Peyer's patch (tissue), 4 donors: ENCODE measurements at places on chromosomes 12 and 14. TPM values are rescaled to one million over a fixed set of nuclear protein-coding genes. Genes with fewer than 3 reads are reported as not detected.

The DAO gene
- total RNA-seq = 1.2 TPM

DNA sequence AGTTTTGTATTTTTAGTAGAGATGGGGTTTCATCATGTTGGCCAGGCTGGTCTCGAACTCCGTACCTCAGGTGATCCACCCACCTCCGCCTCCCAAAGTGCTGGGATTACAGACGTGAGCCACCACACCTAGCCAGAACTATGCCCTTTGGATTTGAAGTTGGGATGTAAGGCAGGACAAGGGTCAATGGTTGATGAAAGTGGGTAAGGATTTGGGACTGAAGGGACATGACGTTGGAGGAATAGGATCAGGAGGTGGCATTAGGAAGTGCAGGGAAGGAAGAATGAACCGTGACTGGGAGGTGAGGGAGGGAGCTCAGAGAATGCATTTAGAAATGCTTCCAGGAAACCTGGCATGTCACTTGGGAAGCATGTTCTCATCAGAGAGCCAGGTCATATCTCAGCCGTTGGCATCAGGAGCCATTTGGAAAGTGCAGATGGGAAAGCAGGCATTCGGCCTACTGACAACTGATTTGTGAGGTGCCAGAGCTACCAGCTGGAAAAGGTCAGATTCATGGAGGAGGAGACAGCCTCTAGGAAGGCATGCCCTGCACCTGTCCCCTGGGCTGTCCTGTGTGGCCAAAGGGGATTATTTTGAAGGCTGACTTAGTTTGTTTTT, 2.2 kb downstream of the CRADD start:
- DNase-seq = no peak
- H3K4me1 ChIP-seq = peaks cover 16% of the 10 kb centered on the region
- H3K36me3 ChIP-seq = no peaks in the 10 kb centered on the region
- no peak overlapping the region for H3K27ac ChIP-seq

The TPH2 gene
- not detected for total RNA-seq

DNA sequence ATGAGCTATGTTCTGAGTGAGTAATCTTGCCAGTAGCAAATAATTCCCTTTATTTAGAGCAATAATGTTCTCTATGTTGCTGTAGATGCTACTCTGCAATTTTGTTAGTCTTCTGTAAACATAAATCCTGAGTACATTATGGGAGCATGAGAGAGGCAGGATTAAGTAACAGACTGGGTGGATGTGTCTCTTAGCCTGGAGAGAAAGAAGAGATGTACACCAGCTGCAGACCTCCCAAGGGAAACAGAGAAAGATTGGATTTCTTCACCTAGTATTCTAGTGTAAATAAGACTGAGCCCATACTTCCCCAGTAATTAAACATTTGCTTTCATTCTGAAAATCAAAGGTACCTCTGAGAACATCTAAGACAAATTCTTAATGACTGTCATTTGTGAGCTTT, 564.0 kb downstream of the TRHDE start:
- DNase-seq = no peak
- no peaks in the 10 kb centered on the region for H3K27me3 ChIP-seq
- H3K4me1 ChIP-seq = no peaks in the 10 kb centered on the region
- no peaks in the 10 kb centered on the region for H3K36me3 ChIP-seq
- no peak overlapping the region for H3K27ac ChIP-seq
